ENCODE measurements at places on chromosomes 13 and 19.
A peak's percentile ranks its signal among the peaks of the same experiment; 100 is the strongest.

DNA sequence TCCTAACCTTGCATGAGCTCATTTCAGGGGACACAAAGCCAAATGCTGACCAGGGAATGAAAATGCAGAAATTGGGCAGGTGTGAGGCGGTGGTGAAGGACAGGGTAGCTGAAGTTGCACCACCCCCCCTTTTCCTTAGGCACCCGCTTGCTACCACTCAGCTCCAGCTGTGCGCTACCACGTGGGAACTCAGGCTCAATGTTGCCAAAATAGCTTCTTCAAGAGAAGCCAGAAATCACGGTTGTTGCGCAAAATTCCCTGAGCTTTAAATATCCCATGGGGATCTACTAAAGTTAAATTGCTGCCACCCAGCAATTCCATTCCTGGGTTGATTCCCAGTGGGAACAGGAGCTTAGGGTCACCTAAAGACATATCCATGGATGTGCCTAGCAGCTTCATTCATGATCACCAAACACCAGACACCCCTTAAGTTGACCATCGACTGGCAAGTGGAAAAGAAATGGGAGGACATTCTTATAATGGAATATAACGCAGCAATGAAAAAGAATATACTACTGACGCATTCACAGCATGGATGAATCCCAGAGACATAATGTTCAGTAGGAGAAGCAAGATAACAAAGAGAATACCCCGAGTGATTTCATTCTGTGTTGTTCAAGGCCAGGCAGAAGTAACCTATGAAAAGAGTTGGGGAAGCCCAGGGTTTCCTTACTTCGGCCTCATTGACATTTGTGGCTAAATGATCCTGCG lies 12.8 kb upstream of the ADGRL1 start:
- no peak for DNase-seq

DNA sequence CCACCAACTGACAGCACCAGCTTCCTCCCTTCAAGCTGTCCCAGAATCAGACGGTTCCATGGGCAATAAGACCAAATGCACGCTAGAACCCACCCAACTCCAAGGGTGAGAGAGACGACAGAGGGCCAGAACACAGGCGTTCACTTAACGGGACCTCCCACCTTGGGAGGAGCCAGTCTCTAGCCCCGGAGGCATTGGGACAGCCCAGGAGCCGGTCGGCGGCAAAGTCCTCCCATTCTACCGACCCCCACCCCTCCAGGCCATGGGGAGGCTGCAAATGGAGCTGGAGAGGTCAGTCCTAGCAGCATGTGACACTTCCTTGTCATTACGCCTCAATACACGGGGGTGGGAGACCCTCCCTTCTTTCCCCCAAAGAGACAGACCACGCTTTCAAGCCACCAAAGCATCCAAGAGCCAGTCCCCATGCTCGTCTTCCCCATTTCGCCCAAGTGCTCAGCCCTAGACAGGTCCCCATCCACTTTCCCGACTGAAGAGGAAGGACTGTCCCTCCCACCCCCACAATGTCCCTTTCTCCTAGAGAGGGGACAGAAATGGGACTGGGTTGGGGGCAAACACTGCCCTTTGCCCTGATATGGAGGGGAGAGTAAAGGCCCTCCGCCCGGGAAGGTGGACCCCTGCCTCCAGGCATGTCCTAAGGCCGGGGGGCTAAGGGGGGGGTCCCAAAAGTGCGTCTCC lies 964 bp downstream of the KHSRP start:
- peak; percentile 52 for DNase-seq

DNA sequence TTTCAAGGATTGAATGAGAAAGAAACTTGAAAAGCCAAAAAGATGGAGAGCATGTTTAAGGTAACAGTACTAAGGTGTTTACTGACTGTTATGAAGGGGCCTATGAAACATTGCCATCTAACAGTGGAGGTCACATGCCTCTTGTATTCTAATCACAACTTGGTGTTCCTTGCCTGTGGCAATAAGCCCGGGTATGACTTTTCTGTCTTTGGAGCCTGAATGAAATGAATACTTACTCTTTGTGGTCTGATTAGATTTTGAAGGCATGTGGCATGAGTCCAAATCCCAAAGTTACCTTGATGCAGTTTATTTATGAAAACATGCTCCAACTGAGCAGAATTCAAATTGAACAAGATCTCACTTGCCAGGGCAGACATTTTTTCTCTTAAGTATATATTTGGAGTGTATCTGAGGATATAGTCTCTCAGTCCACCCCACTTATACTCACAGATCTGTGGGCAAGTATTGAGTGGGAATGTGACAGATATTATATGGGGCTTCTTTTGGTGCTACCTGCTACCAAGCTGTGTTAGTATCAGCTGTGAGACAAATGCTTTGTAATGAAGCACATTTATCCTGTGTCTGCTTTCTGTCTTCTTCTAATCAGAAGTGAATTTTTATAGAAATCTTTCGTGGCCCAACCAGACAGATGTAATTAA lies 67.5 kb downstream of the B3GLCT start:
- DNase-seq, result no peak

- DNase-seq, result no peak
Measured at GRCh38 chr19:34310494-34310981, 54.5 kb upstream of the GPI start.

DNA sequence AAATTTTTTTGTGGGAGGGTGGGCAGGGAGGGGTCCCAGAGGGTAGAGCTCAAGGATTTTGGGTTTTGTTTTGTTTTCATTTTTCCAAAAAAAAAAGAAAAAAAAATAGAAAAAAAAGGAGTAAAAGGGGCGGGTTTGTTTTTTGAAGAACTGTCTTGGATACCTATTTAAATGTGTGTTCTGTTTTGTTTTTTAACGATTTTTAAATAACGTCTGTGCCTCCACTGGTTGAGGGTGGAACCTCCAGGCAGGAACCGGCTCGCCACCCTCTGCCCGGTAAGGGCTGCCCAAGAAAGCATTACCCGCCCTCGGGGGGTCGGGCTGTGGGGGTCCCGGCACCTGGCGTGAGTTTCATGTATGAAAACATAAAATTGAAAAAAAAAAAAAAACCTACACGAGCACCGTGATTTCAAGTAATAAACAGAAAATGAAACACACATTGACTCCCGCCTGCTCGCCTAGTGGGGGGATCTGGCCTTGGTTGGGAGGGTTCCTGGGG lies 10.4 kb downstream of the MIDN start:
- no peak for DNase-seq

- no peak for DNase-seq
Measured at GRCh38 chr13:47216176-47216822, 319.4 kb upstream of the HTR2A start.

DNA sequence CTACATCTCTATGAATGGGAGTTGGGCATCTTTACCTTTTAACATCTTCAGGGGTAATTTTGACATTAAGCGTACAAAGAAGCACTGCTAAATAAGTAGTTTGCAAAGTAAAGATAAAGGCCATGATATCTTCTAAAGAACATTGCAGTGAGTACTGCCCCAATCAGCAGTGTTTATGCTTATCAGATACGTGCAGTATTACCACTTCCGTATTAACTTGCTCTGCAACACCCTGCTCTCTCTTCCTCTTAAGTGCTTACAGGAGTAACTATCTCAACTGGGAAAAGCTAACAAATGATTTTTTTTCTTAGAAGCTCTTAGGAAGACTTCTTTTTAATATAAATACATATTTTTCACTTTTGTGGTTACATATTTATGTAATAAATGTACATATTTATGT lies 793.7 kb upstream of the SLC10A2 start:
- no peak for DNase-seq

- DNase-seq, result no peak
Measured at GRCh38 chr13:43003010-43003409, 11.0 kb upstream of the EPSTI1 start.

DNA sequence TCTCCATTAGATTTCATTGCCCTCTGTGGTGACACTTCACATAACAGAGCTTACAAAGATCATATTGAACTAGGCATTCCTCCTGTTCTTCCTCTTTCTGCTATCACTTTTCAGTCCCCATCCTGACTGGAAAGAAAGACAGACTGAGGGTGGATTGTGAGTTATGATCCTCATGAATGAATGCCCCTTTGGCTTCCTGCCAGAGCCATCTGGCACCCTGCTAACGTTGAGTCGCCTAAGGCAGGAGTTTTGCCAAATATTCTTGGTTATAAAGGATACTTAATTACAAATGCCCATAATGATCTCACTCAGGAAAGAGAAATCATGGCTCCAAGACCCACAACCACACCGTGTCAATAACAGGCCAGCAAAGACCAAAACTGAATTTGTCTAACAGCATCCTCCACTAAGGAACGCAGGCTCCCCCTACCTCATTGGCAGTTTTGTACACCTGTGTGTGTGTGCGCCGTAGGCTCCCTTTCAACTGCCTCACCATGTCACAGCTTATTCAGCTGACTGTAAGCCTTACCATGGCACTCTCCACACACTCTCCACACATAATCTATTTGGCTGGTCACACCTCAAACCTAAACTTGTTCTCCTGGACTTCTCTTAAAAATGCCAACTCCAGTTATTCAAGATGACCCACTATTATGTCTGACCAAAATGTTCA lies 15.5 kb downstream of the ZNF211 start:
- no peak for DNase-seq

DNA sequence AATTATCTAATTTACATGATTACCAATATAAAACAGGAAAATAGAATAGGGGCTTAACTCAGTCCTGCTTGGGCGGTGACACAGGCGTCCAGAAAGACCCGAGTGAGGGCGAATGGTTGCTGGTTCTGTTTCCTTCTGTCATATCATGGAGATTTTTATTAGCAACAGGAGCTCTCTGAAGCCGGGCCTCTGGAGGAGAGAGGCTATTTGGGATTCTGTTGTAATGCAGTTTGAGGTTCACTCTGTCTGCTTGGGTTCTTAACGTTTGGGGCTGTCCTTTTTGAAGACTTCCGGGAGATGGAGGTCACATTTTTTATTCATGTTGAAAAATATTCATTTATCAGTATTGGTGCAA lies 115.7 kb upstream of the ZNF536 start:
- DNase-seq, result no peak

- no peak for DNase-seq
Measured at GRCh38 chr19:46606681-46607447, 5.7 kb downstream of the CALM3 start.

DNA sequence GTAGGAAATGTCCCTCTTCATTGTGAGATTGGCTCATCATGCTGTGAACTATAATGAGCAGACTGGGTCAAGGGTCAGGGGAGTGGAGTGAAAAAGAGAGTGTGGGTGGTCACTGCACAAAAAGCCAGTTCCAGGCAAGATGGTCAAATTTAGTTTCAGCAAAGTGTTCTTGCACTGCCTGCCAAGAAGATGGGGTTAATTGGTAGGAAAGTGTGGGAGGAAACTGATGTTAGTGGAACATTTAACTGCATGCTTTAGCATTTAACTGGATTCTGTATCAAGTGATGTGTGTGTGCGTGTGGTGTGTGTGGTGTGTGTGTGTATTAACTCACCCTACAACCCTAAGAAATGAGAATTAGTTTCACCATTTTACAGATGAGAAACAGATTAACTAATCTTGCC lies 131.6 kb downstream of the COG6 start:
- DNase-seq, result no peak

GRCh38 chr13:98717256-98717655 lies 35.2 kb downstream of the SLC15A1 start:
- DNase-seq, result no peak

GRCh38 chr19:15576526-15577156 lies 38.4 kb upstream of the CYP4F8 start:
- no peak for DNase-seq

DNA sequence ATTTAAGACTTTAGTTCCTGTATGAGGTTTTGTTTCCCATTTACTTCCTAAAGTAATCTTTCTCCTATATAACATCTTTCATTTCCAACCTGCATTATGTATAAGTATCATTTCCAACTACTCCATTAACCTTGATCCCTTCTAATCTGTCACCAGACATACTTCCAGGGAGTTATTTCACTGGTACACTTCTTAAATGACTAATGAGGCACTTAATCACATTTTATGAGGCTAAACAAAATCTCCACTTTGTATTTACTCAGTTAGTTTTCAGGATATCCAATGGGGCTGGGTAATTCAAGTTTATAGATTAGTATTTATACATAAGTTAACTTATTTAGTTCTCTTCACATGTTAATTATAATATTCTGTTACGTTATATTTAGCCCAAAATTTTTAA lies 634.7 kb downstream of the PCDH17 start:
- no peak for DNase-seq

DNA sequence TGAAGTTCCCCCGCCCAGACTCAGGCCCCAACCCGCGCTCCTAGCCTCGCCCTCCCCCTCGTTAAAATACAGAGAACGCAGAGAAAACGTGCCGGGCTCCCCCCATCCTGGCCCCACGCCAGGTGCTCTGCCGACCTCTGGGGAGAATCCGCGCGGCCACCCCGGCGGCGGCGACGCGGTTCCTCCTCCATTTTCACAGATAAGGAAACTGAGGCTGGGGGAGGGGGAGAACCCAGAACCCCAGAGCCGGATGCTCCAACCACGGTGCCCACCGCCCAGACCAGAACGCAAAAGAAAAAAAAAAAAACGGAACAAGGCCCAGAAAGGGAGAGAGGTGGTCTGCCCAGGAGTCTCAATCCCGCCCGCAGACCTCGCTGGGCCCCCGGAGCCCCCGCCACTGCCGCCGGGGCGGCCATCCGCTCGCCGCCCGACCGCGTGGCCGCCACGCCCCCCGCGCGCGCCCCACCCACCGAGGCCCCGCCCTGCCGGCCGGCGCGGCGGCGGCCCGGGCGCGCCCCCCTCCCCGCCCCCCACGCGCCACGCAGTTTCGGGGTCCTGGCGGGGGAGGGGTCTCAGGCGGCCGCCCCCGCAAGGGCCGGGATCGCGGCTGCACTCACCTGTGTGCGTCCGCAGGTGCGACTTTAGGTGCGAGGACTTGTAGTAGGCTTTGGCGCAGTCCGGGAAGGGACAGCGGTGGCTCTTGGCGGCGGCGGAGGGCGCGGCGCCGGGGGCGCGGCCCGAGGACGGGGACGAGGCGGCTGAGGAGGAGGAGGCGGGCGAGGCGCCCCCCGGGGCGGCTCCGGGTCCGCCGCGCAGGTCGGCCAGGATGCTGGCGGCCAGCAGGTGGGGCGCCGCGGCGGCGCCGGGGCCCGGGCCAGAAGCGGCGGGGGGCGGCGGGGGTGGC lies 703 bp downstream of the KLF16 start:
- DNase-seq, result no peak

- no peak for DNase-seq
Measured at GRCh38 chr13:106561551-106562170, 6.3 kb downstream of the ARGLU1 start.

DNA sequence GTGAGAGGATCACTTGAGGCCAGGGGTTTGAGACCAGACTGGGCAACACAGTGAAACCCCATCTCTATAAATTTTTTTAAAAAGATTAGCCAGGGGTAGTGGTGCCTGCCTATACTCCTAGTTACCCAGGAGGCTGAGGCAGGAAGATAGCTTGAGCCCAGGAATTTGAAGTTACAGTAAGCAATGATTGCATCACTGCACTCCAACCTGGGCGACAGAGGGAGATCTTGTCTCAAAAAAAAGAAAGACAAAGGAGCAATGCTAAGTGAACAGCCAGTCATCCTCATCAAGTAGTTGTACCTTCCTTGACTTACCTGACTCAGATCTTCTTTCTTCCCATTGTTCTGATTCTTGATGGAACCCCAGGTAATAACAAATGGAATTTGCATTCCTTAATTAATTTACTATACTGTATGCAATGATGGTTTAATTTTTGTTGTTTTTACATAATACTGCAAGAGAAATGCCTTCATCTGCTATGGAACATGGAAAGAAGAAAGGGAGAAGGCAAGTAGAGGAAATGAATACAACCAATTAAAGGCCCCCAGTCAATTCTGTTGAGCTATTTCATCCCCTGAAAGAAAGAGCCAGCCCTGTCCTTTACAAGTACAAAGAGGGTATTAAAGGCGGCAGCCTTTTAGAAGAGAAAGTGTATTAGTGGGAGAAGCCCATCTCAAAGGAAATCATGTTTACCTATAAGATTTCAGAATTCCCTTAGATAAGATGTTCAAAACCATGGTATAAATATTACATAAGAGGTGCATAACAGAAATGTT lies 316.7 kb downstream of the DIAPH3 start:
- DNase-seq, result no peak
